ENCODE measurements at places on chromosomes 3 and 15.

GRCh38 chr15:98581715-98582114 lies 66.6 kb upstream of the IGF1R start:
- DNase-seq, result no peak

GRCh38 chr3:72318504-72319193 lies 529.6 kb downstream of the SHQ1 start:
- no peak for DNase-seq

DNA sequence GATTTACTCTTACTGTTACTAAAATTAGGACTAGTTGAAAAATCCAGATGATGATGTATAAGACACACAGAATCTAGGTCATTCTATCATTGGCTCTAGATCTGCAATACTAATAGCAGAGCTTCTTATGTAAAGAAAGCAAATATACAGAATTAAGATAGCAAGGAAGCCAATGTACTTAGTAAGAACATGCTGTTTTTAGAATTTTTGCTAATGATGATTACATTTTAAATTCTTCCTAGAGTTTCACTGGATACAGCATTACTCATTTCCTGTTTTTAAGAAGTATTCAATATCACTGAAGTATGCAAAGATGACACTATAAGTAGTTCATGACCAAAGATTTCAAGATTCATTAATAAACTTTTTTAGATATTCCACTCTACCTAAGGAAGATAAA lies 60.7 kb downstream of the CFAP20DC start:
- no peak for DNase-seq

DNA sequence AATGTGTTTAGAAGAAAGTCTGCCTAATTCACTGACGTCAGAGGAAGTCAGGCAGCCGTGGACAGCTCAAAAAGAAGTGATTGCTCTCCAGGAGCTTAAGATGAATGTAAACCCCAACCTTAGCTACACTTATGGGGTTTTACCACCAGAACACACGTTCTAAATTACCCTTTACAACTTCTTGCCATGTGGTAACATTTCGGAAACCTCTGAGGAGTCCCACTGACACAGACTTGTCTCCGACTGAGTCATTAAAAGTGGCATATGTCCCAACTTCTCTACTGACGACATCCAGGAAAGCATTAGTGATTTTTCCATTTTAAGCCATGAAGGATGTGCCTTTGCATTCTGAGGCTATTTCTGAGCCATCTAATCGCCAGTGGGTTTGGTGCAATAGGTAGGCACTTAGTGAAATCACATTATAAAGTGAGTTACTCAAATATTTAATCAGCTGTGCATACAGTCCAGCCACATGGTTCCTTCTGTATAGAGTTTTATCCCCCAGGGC lies 32.4 kb downstream of the C2CD4A start:
- no peak for DNase-seq

DNA sequence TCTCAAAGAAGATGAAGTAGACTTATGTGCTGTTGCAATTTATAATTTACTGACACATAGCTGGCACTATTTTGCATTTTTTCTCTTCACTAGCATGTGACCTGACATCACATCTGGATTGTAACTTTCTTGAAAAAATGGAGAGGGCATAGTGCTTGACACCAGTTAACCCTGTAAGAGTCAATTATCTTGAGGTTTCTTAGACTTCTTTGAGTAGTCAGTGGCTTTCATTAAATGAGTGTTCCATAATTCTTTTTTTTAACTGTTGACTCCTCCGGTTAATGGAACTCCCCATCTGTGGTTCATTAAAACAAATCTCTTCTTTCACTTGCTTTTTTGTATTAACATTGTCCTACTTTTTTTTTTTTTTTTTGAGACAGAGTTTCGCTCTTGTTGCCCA lies 16.9 kb upstream of the PRKCI start:
- DNase-seq, result no peak

- DNase-seq, result no peak
These were observed 5.6 kb downstream of the PPCDC start for GRCh38 chr15:75028991-75029377.

DNA sequence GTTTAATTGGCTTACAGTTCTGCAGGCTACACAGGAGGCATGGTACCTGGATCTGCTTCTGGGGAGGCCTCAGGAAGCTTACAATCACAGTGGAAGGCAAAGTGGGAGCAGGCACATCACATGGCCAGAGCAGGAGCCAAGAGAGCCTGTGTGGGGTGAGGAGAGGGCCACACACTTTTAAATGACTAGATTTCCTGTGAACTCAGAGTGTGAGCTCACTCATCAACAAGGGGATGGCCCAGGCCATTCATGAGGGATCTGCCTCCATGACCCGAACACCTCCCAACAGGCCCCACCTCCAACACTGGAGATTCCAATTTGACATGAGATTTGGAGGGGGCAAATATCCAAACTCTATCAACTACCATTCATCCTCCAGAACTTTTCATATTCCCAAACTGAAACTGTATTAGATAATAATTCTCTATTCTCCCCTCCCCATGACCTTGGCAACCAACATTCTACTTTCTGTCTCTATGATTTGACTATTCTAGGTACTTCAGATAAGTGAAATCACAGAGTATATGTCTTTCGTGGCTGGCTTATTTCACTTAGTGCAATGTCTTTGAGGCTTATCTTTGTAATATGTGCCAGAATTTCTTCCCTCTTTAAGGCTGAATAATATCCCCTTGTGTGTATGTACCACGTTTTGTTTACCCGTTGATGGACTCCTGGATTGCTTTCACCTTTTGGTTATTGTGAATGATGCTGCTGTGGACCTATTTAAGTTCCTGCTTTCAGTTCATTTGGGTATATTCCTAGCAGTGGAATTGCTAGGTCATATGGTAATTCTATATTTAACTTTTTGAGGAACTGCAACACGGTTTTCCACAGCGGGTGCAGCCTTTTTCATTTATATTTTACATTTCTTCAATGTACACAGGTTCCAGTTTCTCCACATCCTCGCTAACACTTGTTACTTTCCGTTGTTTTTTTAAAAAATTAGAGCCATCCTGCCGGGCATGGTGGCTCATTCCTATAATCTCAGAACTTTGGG lies 43.8 kb downstream of the TKT start:
- DNase-seq, result no peak
